Calu3 (cell line): ENCODE measurements at places on chromosomes 7 and 10. TPM values are rescaled to one million over a fixed set of nuclear protein-coding genes. Genes with fewer than 3 reads are reported as not detected.
A peak's percentile ranks its signal among the peaks of the same experiment; 100 is the strongest.

GRCh38 chr7:157474685-157475084, 137.9 kb downstream of the DNAJB6 start:
- DNase-seq, result peak; percentile 32

DNA sequence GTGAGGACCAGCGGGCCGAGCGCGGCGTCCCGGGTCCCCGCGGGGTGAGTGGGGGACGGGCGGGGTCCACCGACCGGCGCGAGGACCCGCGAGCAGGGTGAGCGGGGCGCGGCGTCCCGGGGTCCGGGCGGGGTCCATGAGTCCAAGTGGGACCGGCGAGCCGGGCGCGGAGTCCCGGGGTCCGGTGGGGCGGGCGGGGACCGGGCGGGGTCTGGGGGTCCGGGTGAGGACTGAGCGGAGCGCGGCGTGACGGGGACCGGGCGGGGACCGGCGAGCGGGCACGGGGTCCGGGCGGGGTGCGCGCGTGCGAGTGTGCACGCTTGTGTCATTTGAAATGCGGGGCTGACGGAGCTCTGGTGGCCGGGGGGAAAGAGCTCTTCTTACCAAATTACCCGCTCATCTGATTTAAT, 765 bp downstream of the CELF2 start:
- DNase-seq, result no peak

The GIMAP5 gene
- total RNA-seq, result not detected in 2 replicates

DNA sequence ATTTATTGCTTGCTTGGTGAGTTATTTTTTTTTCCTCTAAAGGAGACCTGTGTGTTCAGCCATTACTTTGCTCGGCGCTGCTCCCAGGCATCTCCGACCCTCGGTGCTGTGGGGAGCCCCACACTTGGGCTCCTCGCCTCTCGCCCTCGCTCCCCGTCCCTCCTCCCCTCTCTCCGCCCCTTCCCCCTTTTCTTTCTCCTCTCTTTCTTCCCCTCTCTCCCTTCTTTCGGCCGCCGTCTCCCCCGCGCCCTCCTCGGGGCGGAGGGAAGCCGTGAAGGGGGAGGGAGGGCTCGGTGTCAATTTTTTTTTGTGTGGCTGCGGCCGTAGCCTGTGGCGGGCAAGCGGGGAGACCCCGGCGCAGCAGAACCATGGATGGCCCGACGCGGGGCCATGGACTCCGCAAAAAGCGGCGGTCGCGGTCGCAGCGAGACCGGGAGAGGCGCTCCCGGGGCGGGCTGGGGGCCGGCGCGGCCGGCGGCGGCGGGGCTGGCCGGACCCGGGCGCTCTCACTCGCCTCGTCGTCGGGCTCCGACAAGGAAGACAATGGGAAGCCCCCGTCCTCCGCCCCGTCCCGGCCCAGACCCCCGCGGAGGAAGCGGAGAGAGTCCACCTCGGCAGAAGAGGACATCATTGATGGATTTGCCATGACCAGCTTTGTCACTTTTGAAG, 1.1 kb downstream of the AUTS2 start:
- no peak for DNase-seq

DNA sequence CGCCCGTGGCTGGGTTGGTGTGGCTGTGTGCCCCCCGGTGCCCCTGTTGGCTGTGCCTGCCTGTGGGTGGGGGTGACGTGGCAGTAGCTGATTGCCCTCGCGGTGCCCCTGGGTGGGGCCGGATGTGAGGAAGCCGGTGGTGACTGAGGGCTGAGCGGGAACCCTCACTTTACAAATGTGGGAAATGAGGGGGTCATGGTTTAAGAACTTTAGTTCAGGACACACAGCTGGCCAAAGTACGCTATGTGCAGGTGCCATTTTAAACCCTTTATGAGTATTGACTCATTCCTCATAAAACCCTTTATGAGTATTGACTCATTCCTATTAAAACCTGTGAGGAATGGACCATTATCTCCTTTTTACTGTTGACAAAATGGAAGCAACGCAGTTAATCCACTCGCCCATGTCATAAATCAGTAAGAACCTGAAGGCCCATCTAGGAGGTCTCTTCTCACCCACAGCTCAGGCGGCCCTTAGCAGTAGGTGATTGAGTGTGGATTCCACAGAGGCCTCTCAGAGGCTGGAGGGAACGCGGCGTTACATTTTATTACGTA, 290.1 kb upstream of the COBL start:
- peak; percentile 25 for DNase-seq
